Left renal cortex interstitium (tissue), 4 donors: ENCODE measurements at places on chromosomes 6 and 20. TPM values are rescaled to one million over a fixed set of nuclear protein-coding genes. Genes with fewer than 3 reads are reported as not detected.

DNA sequence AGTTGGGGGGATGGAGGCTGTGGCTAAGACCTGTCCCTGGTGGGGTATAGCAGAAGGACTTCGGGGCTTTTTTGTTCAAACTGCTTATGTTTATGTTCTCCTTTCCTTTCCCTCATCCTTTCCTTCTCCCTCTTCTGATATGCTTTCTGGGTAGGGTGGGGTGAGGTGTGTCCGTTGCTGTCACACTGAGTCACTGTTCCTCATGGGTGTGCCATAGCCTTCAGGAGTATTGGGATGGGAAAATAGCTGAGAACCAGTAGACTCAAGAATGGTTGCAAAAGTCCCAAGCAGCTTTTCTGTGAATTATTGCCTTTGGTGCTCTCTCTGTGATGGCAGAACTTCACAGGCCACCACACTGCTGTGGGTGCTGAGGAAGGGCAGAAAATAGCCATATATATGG is 39.6 kb downstream of the TPD52L1 start:
- no peak for DNase-seq

KCNK15 gene
- polyA plus RNA-seq = 0.11 TPM

GRCh38 chr20:25454153-25454900 is 46.9 kb downstream of the GINS1 start:
- no peak for DNase-seq

DNA sequence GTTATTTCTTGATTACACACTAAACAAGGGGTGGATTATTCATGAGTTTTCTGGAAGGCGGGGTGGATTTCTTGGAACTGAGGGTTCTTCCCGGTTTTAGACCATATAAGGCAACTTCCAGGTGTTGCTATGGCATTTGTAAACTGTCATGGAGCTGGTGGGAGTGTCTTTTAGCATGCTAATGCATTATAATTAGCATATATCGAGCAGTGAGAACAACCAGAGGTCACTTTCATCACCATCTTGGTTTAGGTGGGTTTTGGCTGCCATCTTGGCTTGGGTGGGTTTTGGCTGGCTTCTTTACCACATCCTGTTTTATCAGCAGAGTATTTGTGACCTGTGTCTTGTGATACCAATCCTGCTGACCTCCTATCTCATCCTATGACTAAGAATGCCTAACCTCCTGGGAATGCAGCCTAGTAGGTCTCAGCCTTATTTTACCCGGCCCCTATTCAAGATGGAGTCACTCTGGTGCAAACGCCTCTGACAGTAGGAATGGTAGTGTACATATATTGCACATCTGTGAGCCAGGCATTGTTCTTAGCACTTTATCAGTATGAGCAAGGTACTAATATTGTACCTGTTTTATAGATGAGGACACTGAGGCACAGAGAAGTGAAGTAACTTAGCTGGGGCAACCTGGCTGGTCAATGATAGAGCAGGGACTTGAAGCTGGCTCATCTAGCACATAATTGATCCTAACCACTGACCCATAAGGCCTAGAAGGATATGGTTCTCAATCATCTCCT is 203.7 kb downstream of the NFATC2 start:
- no peak for DNase-seq

- DNase-seq = no peak
Observed at GRCh38 chr6:141252828-141253608, 879.7 kb upstream of the GJE1 start.

AVP gene
- 0.46 TPM for polyA plus RNA-seq

GRCh38 chr6:125486881-125487280 is 185.1 kb upstream of the HDDC2 start:
- DNase-seq = no peak

GRCh38 chr6:33000055-33000454 is 9.3 kb downstream of the HLA-DOA start:
- DNase-seq = no peak

BPI gene
- 0.38 TPM for polyA plus RNA-seq

SOX18 gene
- polyA plus RNA-seq = 7.1 TPM

GRCh38 chr6:137210903-137211302 is 8.3 kb downstream of the IFNGR1 start:
- no peak for DNase-seq

DNA sequence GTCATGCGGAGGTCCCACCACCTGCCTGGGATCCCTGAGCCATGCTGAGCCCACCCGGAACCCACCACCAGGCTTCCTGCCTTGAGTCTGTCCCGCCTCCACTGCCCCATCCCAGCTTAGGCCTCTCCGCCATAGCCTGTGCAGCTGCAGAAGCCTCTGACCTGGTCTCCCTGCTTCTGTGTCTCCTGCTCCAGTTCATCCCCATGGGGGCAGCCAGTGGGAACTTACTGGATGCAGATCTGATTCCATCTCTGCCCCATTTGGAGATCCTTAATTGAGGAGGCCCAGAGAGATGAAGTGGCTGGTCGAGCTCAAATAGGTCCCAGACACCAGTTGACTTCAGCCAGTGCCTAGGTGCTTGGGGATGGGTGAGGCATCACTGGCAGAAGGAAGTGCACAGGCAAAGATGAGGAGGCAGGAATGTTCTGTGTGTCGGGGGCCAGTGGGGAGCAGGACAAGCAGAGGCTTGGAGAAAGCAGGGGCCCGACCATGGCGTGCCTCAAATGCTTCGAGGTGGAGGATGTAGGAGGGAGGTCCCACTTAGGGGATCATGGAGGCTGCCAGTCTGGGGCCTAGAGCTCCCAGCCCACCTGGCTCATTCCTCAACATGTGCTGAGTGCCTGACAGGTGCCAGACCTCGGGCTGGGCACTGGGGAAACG is 112.8 kb downstream of the TOX2 start:
- DNase-seq = no peak

IER3 gene
- 29.8 TPM for polyA plus RNA-seq

DNA sequence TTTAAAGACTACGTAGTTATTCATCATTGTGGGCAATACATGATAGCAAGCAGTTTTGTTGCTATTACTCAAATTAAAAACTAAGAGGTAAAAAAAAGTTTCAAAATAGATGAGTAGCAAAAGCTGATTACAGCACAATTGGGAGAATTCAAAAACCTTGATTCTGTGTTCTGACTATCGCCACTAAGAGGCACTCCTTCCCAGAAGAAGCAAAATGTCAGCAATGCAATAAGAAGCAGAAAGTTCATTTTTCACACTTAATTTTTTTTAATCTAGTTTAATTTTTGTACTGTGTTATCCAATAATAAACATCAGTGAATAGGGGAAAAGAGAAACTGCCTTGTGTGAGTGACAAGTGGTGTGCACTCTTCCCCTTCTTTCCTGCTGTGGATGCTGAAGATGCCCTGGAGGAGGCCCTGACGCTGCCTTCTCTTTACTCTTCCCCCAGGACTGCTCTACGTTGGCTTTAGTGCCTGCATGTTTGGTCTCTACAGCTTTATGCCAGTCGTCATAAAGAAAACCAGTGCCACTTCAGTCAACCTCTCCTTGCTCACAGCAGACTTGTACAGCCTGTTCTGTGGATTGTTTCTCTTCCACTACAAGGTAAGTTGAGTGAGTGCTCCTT is 263.2 kb upstream of the PLN start:
- DNase-seq = no peak
